Hepatocyte (in vitro differentiated cells): ENCODE measurements at places on chromosomes 16 and 17. TPM values are rescaled to one million over a fixed set of nuclear protein-coding genes. Genes with fewer than 3 reads are reported as not detected.

Gene ABHD15
- total RNA-seq: 16.8 and 19.2 TPM in 2 replicates

Gene CIITA
- 0.08 TPM in 1 of 2 replicates, not detected in the other for total RNA-seq

Gene MYOCD
- 7.8 and 8.4 TPM in 2 replicates for total RNA-seq

Gene ZNF764
- 9.8 and 13.8 TPM in 2 replicates for total RNA-seq

Gene ZPBP2
- not detected in 2 replicates for total RNA-seq

Gene TBC1D16
- total RNA-seq: 28.8 and 38.1 TPM in 2 replicates

Gene TMEM235
- 0.27 TPM in 1 of 2 replicates, not detected in the other for total RNA-seq

Gene HSPB9
- total RNA-seq: not detected in 2 replicates

GRCh38 chr16:66435896-66436295 lies 8.8 kb downstream of the BEAN1 start:
- H3K36me3 ChIP-seq: no peaks in the 10 kb centered on the region

- DNase-seq: no peak
- H3K36me3 ChIP-seq: no peaks in the 10 kb centered on the region
- H3K27me3 ChIP-seq: no peaks in the 10 kb centered on the region
- no peaks in the 10 kb centered on the region for H3K4me1 ChIP-seq
These were observed 391.4 kb downstream of the NPIPA8 start for GRCh38 chr16:17945080-17945601.

DNA sequence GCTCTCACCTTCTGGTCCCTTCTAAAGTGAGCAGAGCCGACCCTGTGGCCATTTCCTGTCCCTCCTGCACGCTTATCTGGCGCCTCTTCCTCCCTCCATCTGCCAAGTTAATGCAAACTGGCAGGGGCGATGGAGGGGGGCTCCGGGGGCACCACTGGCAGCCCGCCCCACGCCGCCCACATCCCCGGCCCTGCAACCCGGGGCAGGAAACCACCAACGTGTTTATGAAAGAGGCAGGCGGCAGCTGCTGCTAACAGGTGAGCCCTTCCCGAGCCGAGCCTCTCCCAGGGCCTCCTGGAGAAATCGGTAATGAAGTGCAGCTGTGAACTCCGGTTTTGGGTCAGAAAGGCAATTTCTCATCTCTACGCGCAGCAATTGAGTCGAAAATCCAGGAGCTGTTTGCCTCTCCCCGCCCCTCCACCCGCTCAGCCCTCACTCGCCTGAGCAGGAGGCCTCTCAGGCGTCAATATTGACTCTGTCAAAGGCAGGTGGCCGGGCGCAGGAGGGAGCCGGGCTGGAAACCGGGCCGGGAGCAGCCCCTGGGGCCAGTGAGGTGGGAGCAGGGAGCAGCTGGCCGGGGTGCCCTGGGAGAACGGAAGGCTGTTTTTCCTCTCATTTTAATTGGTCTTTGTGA lies 164.4 kb upstream of the GSE1 start:
- H3K27ac ChIP-seq: peak overlapping the region; percentile 82
- no peaks in the 10 kb centered on the region for H3K27me3 ChIP-seq
- DNase-seq: peak; percentile 82
- H3K36me3 ChIP-seq: no peaks in the 10 kb centered on the region
- H3K4me3 ChIP-seq: no peak overlapping the region

GRCh38 chr16:85235991-85236817 lies 123.9 kb upstream of the CIBAR2 start:
- peaks cover 40% of the 10 kb centered on the region for H3K4me1 ChIP-seq
- peak overlapping the region; percentile 23 for H3K4me3 ChIP-seq
- peak overlapping the region; percentile 97 for H3K27ac ChIP-seq
- no peaks in the 10 kb centered on the region for H3K27me3 ChIP-seq

DNA sequence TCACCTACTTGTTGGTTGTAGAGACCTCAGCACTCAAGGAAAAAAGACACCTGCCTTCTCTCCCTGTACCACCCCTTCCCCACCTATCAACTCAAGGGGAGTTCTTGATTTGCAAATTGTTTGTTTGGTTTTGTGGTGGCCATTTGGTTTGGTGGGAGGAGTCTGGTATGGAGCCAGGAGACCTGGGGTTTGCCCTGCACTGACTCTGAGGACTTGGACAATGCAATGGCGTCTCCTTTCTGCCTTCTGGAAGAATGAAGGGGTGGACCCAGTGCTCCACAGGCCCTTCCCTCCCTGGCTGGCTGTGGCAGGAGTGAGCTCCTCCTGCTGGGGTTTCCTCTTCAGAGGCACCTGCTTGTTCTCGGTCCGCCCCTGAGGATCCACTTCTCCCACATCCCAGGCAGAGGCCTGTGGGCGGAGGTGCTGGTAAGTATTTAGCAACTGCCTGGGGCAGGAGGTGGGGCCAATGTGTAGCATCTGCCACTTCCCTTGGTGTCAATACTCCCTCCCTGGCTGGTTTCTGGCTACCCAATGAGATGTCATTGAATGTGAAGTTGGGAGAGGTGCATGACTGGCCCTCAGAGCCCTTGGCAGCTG lies 164.5 kb downstream of the NTN1 start:
- no peaks in the 10 kb centered on the region for H3K36me3 ChIP-seq
- H3K27me3 ChIP-seq: peaks cover 5% of the 10 kb centered on the region
- peaks cover 24% of the 10 kb centered on the region for H3K4me1 ChIP-seq
- H3K4me3 ChIP-seq: no peak overlapping the region
- no peak for DNase-seq

DNA sequence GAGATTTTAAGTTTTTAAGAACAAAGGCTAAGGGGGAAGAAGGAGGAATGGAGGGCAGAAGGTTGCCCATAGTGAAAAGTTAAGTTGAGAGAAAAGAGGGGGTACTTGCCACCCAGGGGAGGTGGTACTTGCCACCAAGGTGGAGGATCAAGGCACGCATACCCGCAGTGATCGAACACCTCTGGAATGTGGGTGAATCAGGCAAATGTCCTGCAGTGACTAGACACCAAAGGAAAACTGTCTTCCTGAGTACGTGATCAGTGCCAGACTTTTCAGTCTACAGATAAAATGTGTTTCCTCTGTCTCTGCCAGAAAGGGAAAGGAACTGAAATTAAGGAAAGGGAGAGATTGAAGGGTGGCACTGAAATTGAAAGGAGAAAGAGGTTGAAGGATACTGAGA lies 2285.3 kb downstream of the TP53TG3F start:
- no peak for DNase-seq
- H3K4me3 ChIP-seq: no peak overlapping the region
- no peaks in the 10 kb centered on the region for H3K36me3 ChIP-seq
- H3K27ac ChIP-seq: no peak overlapping the region
- no peaks in the 10 kb centered on the region for H3K4me1 ChIP-seq
- H3K27me3 ChIP-seq: no peaks in the 10 kb centered on the region

GRCh38 chr16:70378869-70379493 lies 32.3 kb downstream of the DDX19A start:
- no peak for DNase-seq
- no peaks in the 10 kb centered on the region for H3K27me3 ChIP-seq
- H3K27ac ChIP-seq: peak overlapping the region; percentile 89
- no peaks in the 10 kb centered on the region for H3K4me1 ChIP-seq
- H3K4me3 ChIP-seq: no peak overlapping the region
- H3K36me3 ChIP-seq: no peaks in the 10 kb centered on the region

- DNase-seq: peak; percentile 57
- peaks cover 13% of the 10 kb centered on the region for H3K27me3 ChIP-seq
- peak overlapping the region; percentile 91 for H3K27ac ChIP-seq
- H3K4me3 ChIP-seq: no peak overlapping the region
- peaks cover 45% of the 10 kb centered on the region for H3K4me1 ChIP-seq
These were observed 1.3 kb upstream of the CDH3 start for GRCh38 chr16:68643847-68644246.

DNA sequence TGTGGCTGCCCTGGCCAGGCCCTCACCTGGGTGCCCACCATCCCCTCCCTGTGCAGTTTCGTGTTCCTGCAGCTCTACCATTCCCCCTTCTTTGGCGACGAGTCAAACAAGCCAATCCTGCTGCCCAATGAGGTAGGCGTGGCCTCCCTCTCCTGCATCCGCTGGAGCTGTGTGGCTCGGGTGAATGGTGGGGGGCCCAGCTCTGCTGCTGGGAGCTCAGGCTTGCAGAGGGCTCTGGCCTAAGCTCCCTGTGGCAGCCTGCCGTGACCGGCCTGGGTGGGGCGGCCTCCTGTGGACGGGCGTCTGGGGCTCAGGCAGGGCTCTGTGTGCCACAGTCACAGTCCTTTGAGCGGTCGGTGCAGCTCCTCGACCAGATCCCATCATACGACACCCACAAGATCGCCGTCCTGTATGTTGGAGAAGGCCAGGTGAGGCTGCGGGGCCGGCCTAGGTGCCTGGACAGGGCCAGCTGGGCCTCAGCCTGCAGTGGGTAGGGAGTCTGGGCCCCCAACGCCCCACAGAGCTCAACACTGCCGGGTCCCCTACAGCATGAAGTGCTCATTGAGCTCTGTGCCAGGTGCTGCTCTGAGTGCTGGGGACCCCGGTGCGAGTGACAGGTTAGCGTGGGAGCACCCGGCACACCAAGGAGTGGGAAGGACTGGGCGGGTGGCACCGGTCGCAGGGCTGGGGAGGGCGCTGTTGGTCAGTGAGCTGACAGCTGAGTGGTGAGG lies 37.3 kb downstream of the TSC2 start:
- H3K27me3 ChIP-seq: no peaks in the 10 kb centered on the region
- no peaks in the 10 kb centered on the region for H3K4me1 ChIP-seq
- DNase-seq: no peak
- no peak overlapping the region for H3K27ac ChIP-seq
- no peaks in the 10 kb centered on the region for H3K36me3 ChIP-seq

- no peak overlapping the region for H3K4me3 ChIP-seq
- DNase-seq: no peak
- no peaks in the 10 kb centered on the region for H3K27me3 ChIP-seq
- no peak overlapping the region for H3K27ac ChIP-seq
These were observed 25.0 kb downstream of the HNF1B start for GRCh38 chr17:37719866-37720265.

DNA sequence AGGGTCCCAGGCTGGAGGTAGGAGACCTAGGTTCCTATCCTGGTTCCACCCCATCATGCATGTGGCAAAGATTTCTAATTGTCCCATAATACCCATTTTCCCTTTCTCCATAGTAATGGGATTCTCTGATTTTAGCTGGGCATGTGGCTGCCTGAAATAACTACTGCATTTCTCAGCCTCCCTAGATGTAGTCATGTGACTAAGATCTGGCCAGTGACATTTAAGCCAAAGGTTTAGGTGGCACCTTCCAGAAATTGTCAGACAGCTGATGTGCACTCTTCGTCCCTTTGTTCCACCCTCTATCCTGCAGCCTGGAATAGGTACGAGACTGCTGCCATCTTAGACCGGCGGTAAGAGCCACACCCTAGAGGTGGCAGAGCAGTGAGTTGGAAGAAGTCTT lies 8.2 kb downstream of the NXPH3 start:
- no peak overlapping the region for H3K27ac ChIP-seq
- no peaks in the 10 kb centered on the region for H3K36me3 ChIP-seq
- no peaks in the 10 kb centered on the region for H3K4me1 ChIP-seq
- H3K4me3 ChIP-seq: no peak overlapping the region

- H3K27ac ChIP-seq: peak overlapping the region; percentile 71
- no peaks in the 10 kb centered on the region for H3K4me1 ChIP-seq
- H3K36me3 ChIP-seq: no peaks in the 10 kb centered on the region
- peak; percentile 24 for DNase-seq
These were observed 53.1 kb upstream of the MARCHF10 start for GRCh38 chr17:62860962-62861873.

DNA sequence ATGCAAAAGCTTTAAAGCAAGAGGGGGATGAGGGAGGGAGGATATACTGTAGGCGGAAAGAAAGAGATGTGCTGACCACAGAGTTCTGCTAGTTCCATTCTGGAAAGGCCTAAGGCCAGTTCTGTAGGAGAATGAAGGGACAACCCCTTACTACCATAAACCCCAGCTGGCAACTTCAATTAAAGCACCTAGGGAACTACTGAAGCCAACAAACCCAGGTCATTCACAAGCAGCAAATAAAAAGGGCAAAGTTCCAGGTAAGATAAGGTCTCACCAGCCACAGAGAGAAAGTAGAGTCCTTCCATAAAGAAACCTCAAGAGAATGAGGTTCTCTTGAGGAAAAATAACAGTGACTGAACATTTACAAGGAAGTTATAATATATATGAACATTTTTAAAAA lies 12.8 kb downstream of the TERF2 start:
- no peak overlapping the region for H3K27ac ChIP-seq
- H3K4me1 ChIP-seq: peaks cover 9% of the 10 kb centered on the region
- H3K27me3 ChIP-seq: no peaks in the 10 kb centered on the region
- H3K36me3 ChIP-seq: no peaks in the 10 kb centered on the region
- peak; percentile 54 for DNase-seq

- no peak overlapping the region for H3K27ac ChIP-seq
- no peak for DNase-seq
- no peaks in the 10 kb centered on the region for H3K27me3 ChIP-seq
- no peaks in the 10 kb centered on the region for H3K36me3 ChIP-seq
- H3K4me3 ChIP-seq: no peak overlapping the region
These were observed 114.7 kb downstream of the C16orf78 start for GRCh38 chr16:49488336-49488735.

DNA sequence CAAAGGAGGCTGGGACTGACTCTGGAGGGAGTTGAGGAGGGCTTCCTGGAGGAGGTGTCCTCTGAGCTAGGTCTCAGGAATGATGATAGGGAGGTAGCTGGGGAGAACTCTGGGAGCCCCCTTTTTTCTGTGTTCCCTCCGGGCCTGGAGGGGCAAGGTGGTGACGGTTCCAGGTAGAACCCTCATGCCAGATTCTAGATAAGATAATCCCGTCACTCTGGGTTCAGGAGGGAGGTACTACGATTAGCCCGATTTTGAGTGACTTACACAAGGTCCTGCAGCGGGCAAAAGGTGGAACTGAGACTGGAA lies 18.7 kb upstream of the ADGRG3 start:
- no peaks in the 10 kb centered on the region for H3K4me1 ChIP-seq
- H3K4me3 ChIP-seq: no peak overlapping the region
- no peak overlapping the region for H3K27ac ChIP-seq
- no peak for DNase-seq
- no peaks in the 10 kb centered on the region for H3K36me3 ChIP-seq

DNA sequence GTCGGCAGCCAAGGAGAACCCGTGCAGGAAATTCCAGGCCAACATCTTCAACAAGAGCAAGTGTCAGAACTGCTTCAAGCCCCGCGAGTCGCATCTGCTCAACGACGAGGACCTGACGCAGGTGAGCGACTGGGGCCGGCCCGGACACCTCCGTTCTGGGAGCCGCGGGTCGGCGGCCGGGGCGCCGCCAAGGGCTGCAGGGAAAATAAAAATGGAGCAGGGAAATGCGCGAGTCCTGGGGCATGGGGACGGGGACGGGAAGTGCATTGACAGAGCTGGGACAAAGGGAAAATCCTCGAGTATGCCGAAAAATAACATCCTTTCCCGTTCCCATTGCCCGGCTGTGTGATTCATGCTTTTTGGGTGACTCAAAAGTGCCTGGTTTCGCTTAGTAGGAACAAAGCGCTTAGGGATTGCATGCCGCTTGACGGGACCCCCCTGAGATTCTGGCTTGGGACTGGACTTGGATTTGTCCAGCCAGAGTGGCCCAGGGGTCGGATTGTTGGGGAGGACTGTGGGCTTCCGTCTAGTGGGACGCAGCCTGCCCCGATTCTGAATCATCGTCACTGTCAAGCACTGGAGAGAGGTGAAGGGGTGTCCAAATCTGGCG lies 699 bp downstream of the MPRIP start:
- no peaks in the 10 kb centered on the region for H3K27me3 ChIP-seq
- no peaks in the 10 kb centered on the region for H3K36me3 ChIP-seq
- DNase-seq: no peak
- H3K4me3 ChIP-seq: peak overlapping the region; percentile 94
- H3K27ac ChIP-seq: peak overlapping the region; percentile 94
- H3K4me1 ChIP-seq: peaks cover 31% of the 10 kb centered on the region

GRCh38 chr16:56515665-56516064 lies 4.2 kb downstream of the BBS2 start:
- no peaks in the 10 kb centered on the region for H3K36me3 ChIP-seq
- H3K27ac ChIP-seq: no peak overlapping the region
- H3K27me3 ChIP-seq: no peaks in the 10 kb centered on the region
- H3K4me1 ChIP-seq: peaks cover 5% of the 10 kb centered on the region

- H3K27ac ChIP-seq: no peak overlapping the region
- no peaks in the 10 kb centered on the region for H3K36me3 ChIP-seq
- no peaks in the 10 kb centered on the region for H3K4me1 ChIP-seq
- H3K27me3 ChIP-seq: no peaks in the 10 kb centered on the region
- no peak overlapping the region for H3K4me3 ChIP-seq
These were observed 8.3 kb upstream of the KIF18B start for GRCh38 chr17:44955674-44956425.
